ENCODE measurements at places on chromosomes 12 and 14. TPM values are rescaled to one million over a fixed set of nuclear protein-coding genes. Genes with fewer than 3 reads are reported as not detected.

DNA sequence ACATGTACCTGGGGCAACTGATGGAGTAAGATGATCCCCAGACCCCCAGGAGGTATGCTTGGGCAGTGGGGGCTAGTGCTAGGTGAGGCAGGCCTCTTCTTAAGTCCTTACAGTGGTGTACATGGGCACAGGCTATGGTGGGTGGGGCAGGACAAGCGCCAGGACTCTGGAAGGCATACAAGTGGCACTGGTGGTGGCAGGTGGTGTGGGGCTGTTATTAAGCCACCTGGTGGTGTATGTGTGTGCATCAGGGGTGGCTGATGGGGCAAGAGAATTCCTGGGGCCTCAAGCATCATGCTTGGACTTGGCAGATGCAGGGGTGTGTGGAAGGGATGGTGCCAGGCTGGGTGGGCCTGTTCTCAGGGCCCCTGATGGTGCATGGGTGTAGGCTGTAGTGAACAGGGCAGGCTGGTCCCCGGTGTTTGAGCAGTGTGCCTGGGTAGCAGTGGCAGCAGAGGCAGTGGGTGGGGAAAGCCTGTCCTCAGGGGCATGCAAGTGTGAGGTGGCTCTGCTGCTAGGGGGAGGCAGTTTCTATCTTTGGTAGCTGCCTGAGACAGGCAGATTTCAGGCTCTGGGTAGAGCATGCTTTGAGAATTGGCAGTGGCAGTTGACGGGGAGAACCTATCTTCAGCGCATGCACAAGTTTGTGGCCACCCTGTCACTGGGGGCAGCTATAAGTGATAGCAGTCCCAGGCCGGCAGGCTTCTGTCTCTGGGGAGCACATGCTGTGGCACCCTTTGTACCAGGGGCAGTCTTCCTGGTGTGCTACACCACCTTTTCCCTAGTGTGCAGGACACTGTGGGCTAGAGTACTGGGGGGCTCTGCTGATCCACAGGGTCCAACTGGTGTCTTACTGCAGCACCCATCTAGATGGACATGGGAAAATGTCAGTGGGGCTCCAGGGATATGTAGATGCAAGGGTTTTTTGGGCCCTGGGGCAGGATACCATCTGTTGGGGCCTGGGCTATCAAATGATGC, 52.6 kb upstream of the ABCD2 start:
- DNase-seq = no peak

- no peak for DNase-seq
These were observed 36.3 kb upstream of the HECTD1 start for GRCh38 chr14:31243860-31244259.

GRCh38 chr12:125949471-125949870, 884.2 kb downstream of the AACS start:
- DNase-seq = no peak

DNA sequence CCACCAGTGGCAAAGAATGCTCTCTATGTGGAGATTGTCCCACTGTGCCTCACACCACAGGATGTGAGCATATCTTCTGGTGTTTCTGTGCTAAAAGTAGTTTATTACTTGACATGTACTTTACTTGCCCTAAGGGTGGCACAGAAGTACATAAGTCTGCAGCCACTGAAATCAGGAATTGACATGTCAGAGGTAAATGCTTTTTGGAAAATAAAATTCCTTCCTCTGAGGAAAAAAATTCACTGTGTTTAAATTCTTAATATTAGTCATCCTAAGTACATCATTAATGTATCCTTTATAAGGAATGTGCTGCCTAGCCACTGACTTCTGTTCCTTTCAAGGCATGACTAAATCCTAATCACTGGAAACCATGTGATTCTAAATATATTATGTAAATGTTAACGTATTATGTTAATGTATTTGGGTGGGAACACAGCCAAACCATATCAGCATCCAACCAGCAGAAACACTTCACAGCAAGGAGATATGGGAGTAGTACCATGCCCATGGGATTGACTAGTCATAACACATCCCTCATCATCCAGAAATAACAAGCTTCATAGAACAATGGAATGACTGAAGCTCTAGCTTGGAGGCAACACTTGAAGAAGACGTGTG, 239.7 kb upstream of the PPFIA2 start:
- DNase-seq = no peak

NOP9 gene
- total RNA-seq = 17.0 TPM

Data from tibial nerve (tissue), 4 donors.